ENCODE measurements at places on chromosomes 1 and 21.

- no peak for DNase-seq
Observed at GRCh38 chr1:48627486-48627885, 149.2 kb downstream of the BEND5 start.

- DNase-seq, result no peak
Observed at GRCh38 chr1:63835128-63835527, 61.3 kb downstream of the ROR1 start.

- DNase-seq, result peak; percentile 50
Observed at GRCh38 chr1:20981915-20982314, 194.8 kb downstream of the EIF4G3 start.

DNA sequence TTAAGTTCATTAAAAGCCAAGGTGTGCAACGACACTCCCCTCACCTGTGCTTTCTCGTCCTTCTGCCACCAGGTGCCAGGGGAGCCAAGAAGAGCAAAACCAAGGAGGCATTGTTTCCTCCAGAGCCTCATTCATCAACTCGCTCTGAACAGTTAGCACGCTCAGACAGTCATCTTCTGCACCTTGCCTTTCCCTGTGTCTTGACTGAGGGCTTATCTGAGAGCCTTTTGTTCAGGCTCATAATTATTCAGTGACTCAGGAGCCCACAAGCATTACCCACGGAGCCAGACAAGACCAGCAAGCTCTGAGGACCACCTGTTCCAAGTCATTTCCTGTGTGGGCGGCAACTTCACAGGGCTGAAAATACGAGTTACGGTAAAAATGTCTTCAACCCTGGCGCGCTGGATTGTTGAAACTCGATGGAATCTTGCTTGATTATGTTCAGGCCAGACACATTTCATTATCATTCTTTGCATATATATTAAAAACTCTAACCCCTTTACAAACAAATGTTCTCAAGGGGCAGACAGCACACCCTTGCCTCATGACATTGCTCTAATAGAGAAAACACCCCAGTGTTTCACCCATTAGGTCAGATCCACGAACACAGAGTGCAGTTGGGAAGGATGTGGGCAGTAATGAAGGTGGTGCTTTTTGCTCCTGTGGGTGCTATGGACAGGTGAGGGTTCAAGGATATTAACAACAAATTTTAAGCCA is 89.7 kb upstream of the RUNX1 start:
- DNase-seq, result no peak

DNA sequence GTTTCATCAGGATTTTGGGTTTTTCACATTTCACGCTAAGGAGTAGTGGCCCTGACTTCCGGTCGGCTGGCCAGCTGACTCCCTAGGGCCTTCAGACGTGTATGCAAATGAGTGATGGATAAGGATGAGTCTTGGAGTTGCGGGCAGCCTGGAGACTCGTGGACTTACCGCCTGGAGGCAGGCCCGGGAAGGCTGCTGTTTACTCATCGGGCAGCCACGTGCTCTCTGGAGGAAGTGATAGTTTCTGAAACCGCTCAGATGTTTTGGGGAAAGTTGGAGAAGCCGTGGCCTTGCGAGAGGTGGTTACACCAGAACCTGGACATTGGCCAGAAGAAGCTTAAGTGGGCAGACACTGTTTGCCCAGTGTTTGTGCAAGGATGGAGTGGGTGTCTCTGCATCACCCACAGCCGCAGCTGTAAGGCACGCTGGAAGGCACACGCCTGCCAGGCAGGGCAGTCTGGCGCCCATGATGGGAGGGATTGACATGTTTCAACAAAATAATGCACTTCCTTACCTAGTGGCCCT is 23.1 kb upstream of the TNFRSF1B start:
- DNase-seq, result no peak

- DNase-seq, result no peak
Observed at GRCh38 chr1:240618946-240619345, 7.0 kb upstream of the GREM2 start.

DNA sequence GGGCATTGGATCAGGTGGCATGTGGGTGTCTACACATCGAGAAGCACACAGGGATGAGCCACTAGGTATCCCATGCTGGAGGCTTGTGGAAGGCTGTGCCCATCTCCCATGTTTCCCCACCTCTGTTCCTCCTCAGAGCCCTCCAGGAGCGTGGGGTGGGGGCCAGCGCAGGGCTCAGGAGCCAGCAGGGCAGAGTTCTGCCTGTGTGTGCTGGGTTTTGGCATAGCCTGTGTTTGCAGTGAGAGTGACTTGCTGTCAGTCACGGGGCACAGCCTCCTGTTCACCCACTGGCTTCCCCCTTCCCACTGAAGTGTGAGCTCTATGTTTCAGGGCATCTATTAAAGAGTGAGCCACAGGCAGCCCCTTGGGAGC is 10.4 kb downstream of the IBA57 start:
- no peak for DNase-seq

GRCh38 chr1:167936068-167936929 is at the start of gene DCAF6:
Gene DCAF6 (plus strand): TSS chr1:167936683. CDS start chr1:167936912, 229 bp downstream.
- DNase-seq, result peak; percentile 99

GRCh38 chr1:54356680-54357147 is 49.5 kb downstream of the SSBP3 start:
- DNase-seq, result peak; percentile 39

DNA sequence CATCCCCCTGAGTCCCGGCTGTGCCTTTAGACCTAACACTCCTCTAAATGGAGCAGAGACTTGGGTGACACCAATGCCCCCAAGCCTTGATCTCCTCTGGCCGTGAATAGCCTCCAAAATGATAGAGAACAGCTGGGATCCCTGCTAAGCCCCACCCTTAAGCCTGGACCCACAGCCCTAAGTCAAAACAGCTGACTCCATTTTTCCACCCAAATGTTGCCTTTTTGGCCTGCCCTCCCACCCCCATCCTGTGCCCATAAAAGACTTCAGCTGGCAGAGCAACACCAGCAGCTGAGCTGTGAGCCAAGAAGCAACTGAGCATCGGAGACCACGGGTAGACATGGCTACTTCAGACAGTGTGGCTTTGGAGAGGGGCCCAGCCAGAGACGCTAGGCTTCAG is 420.8 kb downstream of the NPHP4 start:
- no peak for DNase-seq

GRCh38 chr1:211985556-211986264 is 49.6 kb downstream of the INTS7 start:
- no peak for DNase-seq

DNA sequence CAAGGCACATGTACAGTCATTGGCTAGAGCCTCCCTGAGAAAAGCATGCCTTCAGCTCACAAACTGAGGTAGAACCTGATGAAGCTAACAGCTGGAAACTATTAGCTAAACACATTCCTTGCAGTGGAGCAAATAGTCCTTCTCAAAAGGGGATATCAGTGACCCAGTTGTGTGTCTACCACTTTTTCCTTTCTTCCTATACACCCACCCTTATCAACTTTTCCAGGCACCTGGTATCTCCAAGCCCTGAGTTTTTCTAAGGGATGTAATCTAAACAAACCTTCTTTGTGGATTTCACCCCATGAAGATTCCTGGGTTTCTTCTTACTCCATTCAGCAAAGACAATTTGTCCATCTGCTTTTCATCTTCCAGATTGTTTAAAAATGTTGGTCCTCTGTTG is 10.5 kb upstream of the ZSWIM5 start:
- DNase-seq, result no peak

DNA sequence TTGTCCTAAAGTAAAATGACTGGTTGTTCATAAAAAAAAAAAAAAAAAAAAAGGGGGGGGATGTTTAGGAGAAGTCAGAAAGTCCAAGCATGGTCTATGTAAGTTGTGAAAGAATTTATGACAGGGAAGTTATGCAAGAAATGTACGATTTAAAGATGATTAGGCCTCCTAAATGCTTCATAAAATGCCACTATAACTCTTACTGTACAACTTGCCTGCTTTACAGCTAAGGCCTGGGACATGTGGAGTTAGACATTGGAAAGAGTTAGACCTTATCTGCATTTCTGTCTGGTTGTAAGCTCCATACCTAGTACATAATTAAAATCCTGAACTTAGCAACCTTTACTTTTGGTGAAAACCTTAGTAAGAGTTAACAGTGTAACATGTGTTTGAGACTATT is 150.0 kb downstream of the TPR start:
- no peak for DNase-seq

DNA sequence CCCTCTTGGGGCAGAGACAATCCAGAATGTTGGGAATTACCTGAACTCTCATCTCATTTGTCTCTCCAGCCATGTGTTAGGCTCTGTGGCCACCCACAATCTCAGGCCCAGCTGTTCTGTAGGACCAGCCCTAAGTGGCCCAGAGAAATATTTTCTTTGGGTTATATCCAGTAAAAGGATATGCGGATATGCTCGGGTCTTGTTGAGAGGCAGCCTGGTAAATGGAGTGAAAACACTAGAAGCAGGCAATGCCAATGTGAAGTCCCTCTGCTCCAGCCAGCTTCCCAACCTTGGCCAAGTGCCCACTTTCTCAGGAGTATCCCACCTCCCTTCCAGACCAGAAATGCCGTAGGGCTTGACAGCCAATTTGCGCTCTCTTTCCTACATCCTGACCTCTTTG is 192.2 kb downstream of the ST6GALNAC3 start:
- DNase-seq, result no peak
